T1000 (cell line): ENCODE measurements at places on chromosomes 7 and 10.

DNA sequence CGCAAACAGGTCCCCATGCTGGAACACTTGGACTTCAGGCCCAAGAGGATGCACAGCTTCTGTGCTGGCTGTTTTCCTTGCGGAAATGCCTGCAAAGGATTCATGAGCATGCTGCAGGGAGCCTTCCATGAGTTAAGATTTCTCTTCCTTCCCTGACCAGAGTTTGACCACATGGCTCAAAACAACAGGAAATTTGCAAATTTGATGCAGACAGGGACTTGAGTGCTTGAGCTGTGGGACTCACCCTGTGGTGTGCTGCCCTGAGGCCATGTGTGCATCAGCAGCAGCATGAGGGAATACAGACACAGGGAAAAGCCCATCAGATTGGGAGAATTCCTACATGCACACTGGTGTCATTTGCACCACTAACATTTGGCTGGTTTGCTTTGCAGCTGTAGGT lies 195.4 kb downstream of the CDC14C start:
- no peak for DNase-seq

DNA sequence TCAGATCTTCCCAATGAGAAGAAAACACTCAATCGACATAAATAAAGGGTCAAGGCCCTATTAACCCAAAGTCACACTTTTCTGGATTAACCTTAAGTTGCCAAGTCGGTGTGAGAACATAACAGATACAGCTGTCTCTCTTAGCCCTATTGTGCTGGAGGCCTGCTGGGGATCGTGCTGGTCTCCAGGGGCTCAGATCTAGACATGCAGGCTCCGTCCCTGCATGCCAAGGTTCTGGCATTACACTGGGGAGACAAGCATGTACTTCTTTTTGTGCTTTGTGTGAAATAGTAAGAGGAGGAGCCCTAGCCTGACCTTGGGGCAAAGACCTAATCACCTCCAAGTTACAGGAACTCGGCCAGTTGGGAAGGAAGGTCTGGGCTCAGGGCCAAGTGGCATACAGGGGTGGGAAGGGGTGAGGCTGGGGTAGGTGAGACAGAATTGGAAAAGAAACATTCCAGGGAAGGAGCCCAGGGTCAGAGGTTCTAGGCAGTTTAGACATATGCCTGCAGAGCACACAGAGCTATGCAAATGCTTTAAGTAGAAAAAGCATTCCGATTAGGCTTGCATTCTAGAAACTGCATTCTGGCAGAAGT lies 216.4 kb downstream of the HECW1 start:
- DNase-seq, result no peak

- DNase-seq, result no peak
Measured at GRCh38 chr10:123760356-123761037, 94.3 kb downstream of the GPR26 start.

GRCh38 chr7:26458466-26459145 lies 166.9 kb downstream of the SNX10 start:
- DNase-seq, result no peak

- no peak for DNase-seq
Measured at GRCh38 chr10:22805304-22805703, 90.9 kb upstream of the PIP4K2A start.

GRCh38 chr10:79074732-79075131 lies 6.0 kb downstream of the ZMIZ1 start:
- no peak for DNase-seq

GRCh38 chr7:39464350-39465054 lies 101.7 kb upstream of the YAE1 start:
- DNase-seq, result no peak

GRCh38 chr7:38465956-38466355 lies 165.2 kb downstream of the AMPH start:
- DNase-seq, result no peak
